ENCODE measurements at places on chromosomes 7 and 10.

GRCh38 chr10:6431861-6432260 is 148.2 kb downstream of the PRKCQ start:
- no peak for DNase-seq

DNA sequence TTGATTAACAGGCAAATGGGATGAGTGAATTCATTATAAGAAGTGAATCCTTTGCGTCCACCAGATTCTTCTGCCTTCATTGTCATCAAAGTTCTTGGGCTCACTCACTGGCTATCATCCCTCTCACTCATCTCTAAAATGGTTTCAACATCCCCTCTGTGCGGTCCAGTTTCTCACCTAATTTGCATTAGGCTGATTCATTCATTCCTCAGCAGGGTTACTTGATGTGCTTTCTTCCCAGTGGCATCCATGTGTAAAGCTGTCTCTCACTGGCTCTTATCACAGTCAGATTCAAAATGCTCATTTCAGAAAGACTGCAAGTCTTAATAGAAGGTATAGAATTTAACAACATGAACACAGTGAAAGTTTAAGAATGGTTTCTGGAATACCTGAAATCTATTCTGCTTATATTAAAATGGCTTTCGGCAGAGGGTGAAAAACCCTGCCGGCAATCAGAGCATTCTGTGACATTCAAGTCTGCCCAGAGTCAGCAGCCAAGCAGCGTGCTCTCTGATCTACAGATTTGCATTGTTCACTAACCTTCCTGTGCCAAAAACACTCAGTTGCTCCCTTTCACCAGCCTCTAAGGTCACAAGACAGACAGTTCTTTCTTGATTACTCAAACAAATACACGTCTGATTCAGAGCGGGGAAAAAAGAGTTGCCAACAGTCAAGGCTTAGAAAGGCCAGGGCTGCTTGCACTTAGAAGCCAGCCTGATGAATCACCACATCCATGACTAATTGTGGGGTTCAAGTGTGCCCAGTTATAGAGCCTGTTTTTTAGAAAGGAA is 106.7 kb downstream of the TES start:
- no peak for DNase-seq

GRCh38 chr10:58992830-58993460 is 183.5 kb upstream of the PHYHIPL start:
- DNase-seq = no peak

DNA sequence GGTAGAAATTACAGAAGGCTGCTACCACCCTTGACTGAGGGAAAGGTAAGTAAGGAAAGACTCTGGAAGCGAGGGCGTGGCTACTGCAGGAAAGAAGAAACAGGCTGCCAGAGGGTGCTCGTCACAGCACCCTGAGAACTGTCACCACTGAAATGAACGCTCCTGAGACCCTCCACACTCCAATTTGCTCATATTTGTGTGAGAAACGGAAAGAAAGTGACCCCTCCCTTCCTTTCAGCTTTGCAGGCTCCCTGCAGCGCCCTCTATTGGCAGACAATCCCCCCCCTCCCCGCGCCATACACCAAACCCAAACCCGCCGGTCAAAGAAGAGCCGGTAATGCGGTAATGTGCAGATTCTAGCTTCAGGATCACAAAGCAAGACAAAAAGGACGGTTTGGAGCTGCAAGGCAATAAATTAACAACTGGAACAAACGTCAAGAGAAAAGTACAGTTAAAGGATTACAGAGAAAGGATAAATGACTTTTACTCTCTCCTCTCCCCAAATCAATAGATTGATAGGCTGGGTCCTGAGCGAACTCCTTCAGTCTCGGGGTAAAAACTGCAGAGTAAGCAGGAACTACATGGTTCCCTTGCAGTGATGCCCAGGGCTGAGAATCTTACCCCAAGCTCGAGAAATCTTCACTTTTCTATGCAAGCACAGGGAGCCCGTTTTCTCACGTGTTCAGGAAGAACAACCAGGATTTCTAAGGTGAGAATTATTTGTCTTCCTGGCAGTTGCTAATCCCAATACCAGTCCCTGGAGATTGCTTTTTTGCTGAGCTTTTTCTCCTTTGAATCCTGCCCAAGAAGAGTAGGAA is 47.6 kb downstream of the STEAP1B start:
- DNase-seq = no peak

GRCh38 chr7:94633687-94634086 is 22.2 kb downstream of the SGCE start:
- DNase-seq = no peak

DNA sequence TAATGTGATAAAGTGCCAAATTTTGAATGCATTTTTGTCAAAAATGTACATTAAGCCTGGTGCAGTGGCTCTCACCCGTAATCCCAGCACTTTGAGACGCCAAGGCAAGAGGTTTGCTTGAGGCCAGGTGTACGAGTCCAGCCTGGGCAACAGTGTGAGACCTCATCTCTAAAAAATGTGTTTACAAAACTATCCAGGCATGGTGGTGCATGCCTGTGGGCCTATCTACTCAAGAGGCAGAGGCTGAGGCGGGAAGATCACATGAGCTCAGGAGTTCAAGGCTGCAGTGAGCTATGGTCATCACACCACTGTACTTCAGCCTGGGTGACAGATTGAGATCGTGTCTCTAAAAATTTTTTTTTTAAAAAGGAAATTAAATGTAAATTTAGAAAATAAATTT is 18.5 kb upstream of the MGMT start:
- no peak for DNase-seq

- no peak for DNase-seq
Measured at GRCh38 chr7:100166970-100167911, 1.2 kb downstream of the GAL3ST4 start.

GRCh38 chr10:77820349-77820748 is 106.2 kb downstream of the DLG5 start:
- no peak for DNase-seq

DNA sequence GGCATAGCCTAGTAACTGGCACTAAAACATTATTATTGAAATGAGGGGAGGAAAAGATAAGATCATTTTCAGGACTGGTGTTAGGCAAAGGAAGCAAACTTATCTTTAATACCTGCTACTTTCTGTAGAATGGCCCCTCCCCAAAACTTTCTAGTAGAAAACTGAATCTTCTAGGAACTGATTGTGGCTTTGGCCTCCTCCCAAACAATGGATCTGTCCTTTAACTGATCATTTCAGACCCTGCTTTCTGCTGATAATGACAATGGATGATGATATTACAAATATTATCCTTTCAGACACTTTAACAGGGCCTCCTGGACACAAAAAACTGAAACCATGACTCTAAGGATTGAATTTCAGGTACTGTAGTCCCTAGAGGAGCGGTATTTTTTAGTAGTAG is 55.1 kb downstream of the EZH2 start:
- DNase-seq = no peak

DNA sequence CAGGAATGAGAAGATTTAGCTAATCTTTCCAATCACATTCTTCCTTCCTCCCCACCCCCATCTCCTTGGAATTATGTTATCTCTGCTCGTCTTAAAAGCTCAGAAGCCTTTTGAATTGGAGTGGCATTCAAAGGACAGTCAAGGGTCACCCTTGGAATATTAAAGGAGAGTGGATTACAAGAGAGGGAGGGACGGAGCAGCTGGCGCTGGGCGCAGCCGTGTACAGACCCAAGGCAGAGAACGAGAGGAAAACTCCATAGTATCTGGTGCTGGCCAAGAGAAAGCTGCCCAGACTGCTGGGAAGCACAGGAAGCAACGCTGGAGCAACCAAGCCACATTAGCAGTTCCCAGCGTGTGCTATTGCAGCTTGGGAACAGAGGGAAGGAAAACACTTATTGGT is 95.7 kb downstream of the POU6F2 start:
- no peak for DNase-seq

GRCh38 chr7:109256762-109257560 is 687.3 kb downstream of the DNAJB9 start:
- DNase-seq = no peak

GRCh38 chr7:55275291-55276200 is 89.6 kb upstream of the LANCL2 start:
- DNase-seq = no peak

DNA sequence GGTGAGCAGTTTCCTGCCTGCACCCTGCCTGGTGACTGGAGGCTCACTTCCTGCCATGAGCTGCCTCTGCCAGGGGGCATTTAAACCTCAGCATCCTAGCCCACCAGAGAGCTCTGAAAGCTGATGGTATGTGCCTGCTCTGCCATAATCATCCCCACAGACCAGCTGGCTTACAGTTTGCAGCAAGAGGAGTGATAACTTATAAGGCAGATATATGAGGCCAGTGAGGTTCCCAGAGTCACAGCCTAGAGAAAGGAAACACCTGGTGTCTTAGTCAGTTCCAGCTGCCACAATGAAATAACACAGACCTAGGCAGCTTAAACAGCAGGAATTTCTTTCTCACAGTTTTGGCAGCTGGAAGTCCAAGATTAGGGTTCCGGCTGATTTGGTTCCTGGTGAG is 232.0 kb downstream of the PAXIP1 start:
- DNase-seq = no peak

GRCh38 chr10:88987243-88987725 is 3.3 kb upstream of the FAS start:
- DNase-seq = no peak

DNA sequence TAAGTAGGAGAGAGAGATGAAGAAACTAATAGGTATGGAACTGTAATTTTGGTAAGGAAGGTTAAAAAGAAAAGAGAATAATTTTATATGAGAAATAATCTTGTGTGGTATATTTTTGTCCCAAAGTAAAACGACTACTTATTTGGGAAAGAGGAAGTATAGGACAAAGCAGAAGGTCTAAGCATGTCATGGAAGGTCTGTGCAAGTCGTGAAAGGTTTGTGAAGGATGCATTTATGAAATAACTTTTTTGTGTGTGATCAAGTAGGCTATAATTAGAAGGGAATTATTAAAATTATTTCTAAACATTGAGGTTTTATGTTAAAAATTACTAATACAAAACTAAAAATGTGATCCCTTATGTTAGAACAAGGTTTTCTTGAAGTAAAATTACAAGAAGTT is 63.3 kb downstream of the ZNF783 start:
- DNase-seq = no peak

DNA sequence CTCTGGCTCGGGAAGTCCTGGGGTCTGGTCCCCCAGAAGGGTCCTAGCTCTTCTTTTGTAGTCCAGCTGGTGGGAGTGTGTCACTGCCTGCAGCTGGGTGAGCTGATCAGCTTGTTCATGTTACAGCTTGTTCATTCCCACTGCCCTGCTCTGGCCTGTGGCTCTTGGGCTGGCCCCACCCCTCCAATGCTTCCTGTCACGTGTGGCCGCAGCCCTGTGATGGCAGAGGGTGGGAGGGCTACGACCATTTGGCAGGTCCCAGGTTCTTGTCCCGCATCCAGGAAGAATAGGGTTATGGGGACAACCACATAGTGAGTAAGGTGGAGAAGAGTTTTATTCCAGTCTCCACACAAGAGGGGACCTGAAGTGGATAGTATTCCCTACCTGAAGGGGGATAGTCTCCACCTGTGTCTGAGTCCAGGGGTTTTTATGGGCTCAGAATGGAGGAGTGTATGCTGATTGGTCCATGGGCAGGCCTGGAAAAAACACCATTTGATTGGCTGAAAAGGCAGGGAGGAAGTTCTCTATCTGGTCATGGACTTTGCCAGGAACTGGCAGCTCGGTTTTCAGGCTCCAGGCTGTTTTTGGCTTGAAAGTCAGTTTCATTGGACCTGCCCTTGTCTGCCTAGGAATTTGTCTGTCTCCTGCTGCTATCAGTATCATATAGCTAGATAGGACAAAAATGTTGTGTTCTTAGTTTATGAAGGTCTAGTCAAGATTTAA is 13.1 kb downstream of the SDHAF3 start:
- DNase-seq = no peak

DNA sequence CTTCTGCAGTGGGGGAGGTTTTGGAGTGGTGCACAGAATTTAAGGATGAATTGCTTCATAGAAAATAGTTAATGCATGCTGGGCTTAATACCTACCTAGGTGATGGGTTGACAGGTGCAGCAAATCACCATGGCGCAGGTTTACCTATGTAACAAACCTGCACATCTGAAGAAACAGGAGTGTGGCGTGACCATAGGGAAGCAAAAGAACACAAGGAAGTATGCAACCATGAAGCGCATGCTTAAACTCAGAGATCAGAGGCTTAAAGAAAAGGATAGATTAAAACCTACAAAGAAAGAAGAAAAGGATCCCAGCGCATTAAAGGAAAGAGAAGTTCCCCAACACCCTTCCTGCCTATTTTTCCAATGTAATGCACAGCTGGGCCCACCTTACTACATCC is 22.0 kb downstream of the CCDC126 start:
- no peak for DNase-seq

GRCh38 chr10:96125142-96125515 is 5.0 kb upstream of the ZNF518A start:
- no peak for DNase-seq

- no peak for DNase-seq
Measured at GRCh38 chr10:29908962-29909361, 150.4 kb downstream of the JCAD start.

GRCh38 chr7:45031829-45032228 is 31.8 kb downstream of the CCM2 start:
- DNase-seq = no peak

- no peak for DNase-seq
Measured at GRCh38 chr10:11141571-11142091, 124.0 kb downstream of the CELF2 start.

- no peak for DNase-seq
Measured at GRCh38 chr7:153390955-153391354, 631.4 kb downstream of the ACTR3B start.

DNA sequence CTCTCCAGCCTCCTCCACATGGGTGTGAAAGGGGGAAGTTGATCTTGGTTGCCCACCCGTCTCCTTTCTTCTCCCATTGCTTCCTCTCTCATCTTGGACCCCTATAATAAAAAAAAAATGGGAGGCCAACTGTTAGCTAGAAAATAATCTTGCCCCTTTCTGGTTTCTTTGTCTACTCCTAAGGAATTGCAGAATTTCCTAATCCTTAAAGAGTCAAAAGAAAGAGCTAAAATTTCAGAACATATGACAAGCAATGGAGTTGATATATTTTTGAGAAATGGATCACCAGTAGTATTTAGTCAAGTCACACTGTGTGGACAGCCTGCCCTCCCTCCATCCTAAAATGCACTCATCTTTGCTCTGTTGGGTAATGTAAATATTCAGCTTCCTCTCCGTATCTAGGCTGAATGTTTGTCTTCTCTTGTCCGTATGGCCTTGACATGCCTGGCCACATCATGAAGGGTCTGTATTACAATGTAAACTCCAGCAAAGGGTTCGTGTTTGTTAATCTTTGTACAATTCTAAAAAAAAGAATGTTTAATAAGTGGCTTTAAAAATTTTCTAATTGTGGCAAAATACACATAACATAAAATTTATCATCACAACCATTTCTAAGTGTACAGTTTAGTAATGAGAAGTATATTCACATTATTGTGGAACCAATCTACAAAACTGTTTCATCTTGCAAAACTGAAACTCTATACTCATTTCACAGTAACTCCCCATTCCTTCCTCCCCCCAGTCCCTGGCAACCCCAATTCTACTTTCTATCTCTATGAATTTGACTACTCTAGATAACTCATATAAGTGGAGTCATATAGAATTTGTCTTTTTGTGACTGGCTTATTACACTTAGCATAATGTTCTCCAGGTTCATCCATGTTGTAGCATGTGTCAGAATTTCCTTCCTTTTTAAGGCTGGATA is 71.5 kb downstream of the ZNF92 start:
- no peak for DNase-seq
